ENCODE measurements at places on chromosomes 7 and 10.
A peak's percentile ranks its signal among the peaks of the same experiment; 100 is the strongest.

GRCh38 chr7:81162234-81162633 lies 243.4 kb upstream of the SEMA3C start:
- no peak for DNase-seq

- no peak for DNase-seq
Measured at GRCh38 chr7:6438427-6438826, 9.3 kb downstream of the DAGLB start.

DNA sequence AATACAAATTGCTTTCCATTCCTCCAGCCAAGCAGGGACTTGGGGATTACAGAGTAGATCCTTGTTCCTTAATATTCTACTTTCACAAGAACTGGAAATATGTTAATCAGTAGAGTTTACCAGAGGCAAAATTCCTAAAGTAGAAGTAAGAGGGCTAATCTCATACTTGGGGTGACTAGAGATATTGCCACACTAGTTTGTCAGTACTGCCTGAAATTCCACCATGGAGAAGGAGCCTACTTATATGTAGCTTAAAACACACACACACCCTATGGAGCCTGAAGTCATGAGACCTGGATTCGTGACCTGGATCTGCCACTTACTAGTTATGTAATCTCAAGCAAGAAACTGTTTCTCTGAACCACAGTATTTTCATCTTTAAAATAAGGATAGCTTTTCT lies 33.9 kb downstream of the STRIP2 start:
- no peak for DNase-seq

GRCh38 chr7:148963583-148964482 lies 64.5 kb downstream of the PDIA4 start:
- DNase-seq, result peak; percentile 39

- no peak for DNase-seq
Measured at GRCh38 chr10:106707657-106708056, 456.8 kb downstream of the SORCS1 start.

GRCh38 chr10:45461034-45461433 lies 87.0 kb downstream of the ALOX5 start:
- no peak for DNase-seq
